ENCODE measurements at places on chromosomes 16 and 17. TPM values are rescaled to one million over a fixed set of nuclear protein-coding genes. Genes with fewer than 3 reads are reported as not detected.
A peak's percentile ranks its signal among the peaks of the same experiment; 100 is the strongest.

- peak; percentile 90 for DNase-seq
Observed at GRCh38 chr16:25257956-25258860, 563 bp upstream of the ZKSCAN2 start.

- peak; percentile 29 for DNase-seq
Observed at GRCh38 chr16:81582655-81583441, 138.2 kb downstream of the CMIP start.

DNA sequence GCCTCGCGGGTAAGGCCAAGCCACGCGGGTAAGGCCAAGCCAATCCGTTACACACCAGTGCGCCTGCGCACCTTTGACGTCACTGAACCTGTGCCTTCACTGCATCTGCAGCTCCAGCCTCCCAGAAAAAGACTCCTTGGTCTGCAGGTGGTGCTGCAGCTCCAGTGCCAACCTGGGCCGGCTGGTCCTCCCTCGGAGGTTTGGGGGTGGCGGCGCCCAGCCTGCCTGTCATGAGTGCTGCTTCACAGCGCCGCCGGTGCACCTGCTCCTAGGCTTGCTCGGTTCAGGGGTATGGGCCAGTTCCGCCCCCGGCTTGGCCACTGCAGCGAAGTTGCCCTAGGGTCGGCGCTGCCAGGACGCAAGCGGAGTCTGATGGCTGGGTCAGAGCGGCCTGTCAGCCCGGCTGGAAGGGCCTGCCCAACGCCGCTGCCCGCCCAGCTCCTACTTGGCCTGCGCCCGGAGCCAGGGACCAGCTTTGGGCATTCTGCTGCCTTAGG, 146.6 kb downstream of the USP22 start:
- DNase-seq, result no peak

GRCh38 chr17:80294210-80294609, 33.6 kb downstream of the RNF213 start:
- DNase-seq, result no peak

DNA sequence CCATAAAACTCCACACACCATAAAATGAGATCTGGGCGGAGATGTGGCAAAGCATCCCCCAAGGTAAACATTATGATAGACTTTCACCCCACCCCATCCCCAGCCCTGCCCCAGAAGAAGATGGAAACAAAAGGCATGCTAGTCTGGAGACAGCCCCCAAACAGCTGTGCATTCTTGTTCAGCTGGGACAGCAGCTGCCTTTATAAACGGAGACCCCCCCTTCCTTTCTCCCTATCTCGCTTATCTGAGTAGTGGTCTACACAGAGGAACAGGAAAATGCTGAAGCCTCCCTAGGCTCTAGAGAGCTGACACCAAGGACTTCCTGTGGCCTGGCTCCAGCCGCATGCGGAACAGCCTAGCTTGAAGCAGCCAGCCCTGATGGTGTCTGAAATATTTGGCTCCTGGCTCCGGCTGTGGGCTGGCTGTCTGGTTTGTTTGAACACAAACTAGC, 190.3 kb upstream of the ANKFN1 start:
- DNase-seq, result peak; percentile 5

GRCh38 chr16:17287166-17287800, 183.5 kb downstream of the XYLT1 start:
- DNase-seq, result peak; percentile 23

DNA sequence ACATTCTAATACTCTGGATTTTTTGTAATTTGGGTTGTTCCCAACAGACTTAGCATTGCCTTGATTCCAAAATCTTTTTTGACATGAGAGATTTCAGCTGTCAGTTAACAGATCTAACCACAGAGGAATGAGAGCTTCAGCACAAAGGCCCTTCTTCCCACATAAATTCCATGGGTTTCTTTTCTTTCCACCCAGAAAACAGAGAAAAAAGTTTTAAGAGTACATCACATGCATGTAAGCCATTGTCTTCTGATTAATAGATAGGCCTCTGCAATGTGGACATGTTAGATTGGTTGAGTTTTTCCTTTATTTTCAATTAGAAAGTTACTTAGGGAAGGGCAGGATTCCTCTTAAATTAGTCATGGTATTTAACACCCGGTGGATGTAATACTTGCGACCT, 939 bp downstream of the MYH8 start:
- DNase-seq, result peak; percentile 4

- DNase-seq, result no peak
Observed at GRCh38 chr17:73697872-73698271, 53.6 kb upstream of the SDK2 start.

DNA sequence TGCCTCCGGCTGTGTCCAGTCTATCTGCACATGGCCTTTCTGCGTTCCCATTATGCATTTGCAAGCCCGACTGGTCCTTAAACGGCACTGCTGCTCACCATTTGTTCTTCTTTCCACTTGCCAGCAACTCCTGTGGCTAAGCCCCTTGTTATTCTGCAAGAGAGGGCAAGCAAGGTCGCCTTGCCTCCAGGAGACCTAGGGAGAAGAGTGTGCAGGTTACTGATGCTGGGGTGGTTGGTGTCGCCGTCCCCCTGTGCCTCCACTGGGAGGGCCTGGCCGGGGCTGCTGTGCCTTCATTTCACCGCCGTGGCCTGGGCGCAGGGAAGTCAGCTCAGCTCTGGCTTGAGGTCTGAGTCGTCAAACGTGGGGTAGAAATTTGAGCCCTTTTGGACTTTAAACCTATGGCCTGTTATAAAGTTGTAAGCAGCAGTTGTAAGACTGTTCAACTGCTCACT, 12.7 kb downstream of the SLC6A4 start:
- no peak for DNase-seq

- peak; percentile 56 for DNase-seq
Observed at GRCh38 chr16:83779886-83780285, 27.9 kb upstream of the HSBP1 start.

DNA sequence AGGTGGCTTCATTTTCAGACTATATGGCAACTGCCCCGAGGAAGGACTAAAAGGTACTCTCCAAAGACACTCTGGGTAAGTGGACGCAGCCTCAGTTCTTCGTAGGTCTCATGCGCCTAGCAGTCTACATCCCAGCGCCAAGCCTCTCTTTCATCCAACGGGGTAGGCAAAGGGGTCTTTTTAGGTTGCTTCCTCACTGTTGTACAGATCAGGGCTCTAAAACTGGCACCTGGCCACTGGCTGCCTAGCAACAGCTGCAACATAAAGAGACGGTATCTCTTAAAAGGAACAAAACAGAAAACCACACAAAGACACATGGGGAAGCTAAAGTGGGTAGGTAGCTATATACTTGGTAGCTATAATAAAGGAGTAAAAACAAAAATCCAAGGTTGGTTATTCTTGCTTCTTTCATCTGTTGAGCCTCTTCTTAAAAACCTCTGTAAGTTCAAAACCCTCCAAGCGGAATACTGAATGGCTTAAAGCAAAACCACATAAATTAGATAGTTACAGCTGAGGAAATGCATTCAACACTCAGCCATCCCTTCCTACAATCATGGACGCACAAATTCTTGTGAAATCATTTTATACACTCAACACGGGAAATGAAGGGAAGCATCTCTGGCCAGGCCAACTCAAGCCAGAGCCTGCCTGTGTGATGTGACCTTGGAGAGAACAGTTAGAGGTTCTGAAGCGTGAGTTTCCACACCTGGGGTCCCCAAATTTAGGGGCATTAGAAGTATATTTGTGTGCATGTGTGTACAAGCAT, 22.7 kb downstream of the CYTH1 start:
- DNase-seq, result no peak

DNA sequence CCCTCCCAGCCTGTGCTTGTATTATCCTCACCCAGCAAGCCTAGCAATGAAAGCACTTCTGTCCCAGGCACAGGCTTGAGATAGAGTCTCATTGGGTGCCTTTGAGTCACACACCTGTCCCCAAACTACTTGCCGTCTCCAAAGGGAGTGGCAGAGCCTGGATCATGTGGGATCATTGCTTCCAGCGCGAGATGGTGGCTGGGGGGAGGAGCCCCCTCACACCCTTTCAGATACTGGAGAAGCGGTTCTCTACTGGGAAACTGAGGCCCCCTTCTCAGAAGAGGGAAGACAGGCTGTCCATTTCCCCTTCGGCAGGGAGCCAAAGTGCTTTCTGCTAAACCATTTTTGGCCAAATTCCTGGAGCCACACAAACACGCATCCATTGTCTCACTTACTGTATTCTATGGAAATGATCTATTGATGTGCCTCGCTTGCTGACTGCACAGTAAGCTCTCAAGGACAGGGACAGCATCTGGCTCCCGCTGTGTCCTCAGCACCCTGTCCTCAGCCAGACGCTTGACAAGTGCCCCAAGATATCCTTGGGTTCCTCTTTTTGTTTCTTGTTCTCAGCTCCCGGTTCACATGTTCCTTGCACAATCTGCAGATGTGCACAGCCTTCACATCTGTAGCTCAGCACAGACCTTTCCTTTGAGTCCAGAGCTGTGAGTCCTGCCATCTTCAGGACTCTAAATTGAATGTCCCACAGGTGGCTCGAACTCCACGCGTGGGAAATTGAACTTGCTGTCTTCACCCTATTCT, 26.0 kb upstream of the DLX3 start:
- no peak for DNase-seq

- DNase-seq, result no peak
Observed at GRCh38 chr17:8885967-8886684, 18.7 kb upstream of the PIK3R6 start.

DNA sequence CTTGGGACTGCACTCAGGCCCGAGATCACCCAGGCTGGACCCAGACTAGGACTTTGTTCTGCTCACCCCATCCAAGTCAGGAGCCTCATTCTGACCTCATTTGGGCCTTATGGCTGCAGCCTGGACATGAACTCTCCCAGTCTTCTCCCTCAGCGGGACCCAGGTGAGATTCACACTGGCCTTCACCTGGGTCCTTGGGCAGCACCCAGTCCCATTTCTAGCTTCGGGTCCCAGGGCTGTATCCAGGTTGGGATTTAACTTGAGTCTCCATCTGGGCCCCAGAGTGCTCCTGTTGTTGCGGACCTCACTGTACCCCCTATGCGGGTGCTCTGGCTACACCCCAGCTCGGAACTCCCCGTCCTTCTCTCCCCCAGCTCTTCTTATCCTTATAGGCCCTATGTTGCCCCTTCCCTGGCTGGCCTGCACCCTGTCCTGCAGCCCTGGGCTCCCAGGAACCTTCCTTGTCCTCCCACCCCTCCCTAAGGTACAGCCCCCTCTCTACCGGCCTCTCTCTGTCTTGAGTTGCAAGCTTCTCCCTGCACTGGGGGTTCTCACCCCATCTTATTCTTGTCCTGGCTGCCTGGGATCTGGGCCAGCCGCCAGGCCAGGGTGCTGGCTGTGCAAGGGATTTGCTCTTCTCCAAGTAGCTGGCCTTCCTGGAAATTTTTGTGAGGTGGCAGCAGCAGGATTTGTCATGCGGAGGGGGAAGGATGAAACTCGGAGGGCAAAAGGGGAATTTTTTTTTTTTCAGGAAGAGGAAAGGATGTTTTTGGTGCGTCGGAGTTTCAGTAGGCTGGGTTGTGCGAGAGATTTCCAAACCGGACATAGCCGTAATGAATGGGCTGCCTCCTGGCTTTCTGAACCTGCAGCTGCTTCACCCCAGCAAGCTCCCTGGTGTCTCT, 904 bp downstream of the MAP2K3 start:
- peak; percentile 17 for DNase-seq

- no peak for DNase-seq
Observed at GRCh38 chr16:20122011-20122410, 48.3 kb upstream of the GPR139 start.

DNA sequence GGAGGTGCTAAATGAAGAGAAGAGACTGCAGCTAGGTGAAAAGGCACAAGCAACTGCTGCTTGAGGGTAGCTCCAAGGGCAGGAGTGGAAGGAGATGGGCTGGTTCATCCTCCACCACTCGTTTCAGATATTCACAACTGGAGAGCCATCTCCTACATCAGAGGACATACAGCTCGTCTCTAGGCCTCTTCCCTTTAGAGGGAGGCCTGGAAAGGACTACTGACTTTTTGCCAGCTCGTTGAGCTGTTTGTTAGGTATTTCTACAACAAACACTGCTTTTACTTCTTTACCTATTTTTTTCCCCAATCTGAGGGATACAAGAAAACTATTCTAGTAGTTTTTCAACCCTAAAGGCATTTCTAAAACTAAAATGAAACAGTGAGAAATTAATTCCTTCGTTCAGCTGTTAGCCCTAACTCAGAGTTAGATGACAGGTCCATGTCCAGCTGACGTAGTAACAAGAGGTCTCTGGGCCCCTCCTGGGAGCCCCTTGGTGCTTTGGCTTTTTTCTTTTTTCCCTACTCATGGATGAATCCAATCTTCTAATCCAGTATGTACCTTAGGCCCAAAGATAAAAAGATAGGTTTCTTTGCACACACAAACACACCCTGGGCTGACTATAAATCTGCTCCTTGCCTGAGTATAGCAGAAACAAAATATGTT, 47.8 kb upstream of the TBX2 start:
- DNase-seq, result no peak

DNA sequence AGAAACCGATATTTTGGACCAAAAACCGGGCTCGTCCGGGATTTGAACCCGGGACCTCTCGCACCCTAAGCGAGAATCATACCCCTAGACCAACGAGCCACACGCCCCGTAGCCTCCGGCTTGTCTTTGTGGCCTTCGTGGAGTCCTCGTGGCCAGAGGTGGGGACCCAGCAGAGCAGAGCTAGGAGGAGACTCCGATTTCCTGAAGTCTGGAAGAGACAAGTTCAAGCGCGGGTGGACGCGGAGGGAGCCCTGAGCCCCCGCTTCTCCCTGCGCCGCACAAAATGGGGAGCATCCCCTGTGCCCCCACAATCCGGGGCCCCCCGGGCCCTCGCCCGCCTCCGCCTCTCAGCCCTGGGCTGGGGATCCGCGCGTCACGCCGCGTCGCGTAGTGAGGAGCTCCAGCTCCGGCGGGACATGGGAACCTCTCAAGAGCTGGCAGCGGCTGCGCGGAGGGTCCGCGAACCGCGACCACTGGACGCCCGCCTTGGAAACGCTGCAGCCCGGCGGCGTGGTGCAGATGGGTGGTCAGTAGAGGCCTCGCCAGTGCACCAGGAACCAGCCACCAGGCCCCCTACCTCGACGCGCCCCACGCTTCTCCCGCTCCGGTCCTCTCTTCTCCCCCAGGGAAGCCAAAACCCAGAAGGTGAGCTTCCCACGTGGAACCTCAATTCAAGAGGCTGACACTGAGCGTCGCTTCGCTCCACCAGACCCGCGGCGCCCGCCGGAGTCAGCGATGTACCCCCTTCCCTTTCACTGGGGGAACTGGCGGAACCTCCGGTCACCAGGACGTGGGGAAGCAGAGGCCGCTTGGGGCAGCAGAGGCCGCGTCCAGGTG, 5.2 kb upstream of the OR1F1 start:
- DNase-seq, result peak; percentile 47

DNA sequence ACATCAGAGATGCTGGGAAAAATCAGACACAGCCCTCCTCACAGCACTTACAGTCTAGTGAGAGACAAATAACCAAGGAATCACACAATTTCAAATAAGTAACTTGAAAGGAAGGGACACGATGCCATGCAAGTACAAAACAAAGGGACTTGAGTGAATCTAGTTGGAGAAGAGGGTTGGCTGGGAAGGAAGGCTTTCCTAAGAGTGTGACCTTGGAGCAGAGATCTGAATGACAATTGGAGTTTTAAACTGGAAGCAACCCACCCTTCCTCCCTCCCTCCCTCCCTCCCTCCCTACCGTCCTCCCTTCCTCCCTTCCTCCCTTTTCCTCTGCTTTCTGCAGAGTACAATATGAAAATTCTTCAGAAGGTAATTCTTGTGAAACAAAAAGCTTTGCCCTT, 31.1 kb downstream of the ADAMTS18 start:
- DNase-seq, result no peak

The FZD2 gene
- 51.5 TPM for polyA plus RNA-seq

The TBC1D3E gene
- polyA plus RNA-seq, result 4.6 TPM

The APPBP2 gene
- polyA plus RNA-seq, result 40.1 TPM

The ABCC11 gene
- 0.05 TPM for polyA plus RNA-seq

The SLX4 gene
- 3.6 TPM for polyA plus RNA-seq

The CD300E gene
- 0.34 TPM for polyA plus RNA-seq

The CIITA gene
- polyA plus RNA-seq, result 1.1 TPM

The KRT31 gene
- not detected for polyA plus RNA-seq

The MRC2 gene
- polyA plus RNA-seq, result 90.3 TPM

The EVPLL gene
- not detected for polyA plus RNA-seq

The EPX gene
- polyA plus RNA-seq, result not detected

The KRT40 gene
- not detected for polyA plus RNA-seq

Data from cardiac muscle cell (in vitro differentiated cells and primary cell).